ENCODE measurements at places on chromosomes 2 and 18.

DNA sequence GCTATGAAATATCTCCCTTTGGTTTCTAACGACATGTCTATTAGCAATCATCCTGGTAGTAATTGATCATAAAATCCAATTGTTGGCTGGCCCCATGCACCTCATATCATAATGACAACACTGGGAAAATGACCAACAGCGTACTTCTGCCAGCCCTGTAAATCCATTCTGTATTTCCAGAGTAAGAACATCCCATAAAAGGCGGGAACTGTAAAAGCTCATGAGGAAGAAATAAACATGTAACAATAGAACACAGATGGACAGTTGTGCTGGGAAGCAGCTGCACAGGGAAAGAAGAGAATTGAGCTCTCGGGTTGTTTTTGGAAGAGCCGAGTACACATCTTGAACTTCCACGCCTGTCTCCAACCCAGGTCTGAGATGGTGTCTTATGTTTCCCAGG lies 218.7 kb downstream of the CMPK2 start:
- no peak for DNase-seq

DNA sequence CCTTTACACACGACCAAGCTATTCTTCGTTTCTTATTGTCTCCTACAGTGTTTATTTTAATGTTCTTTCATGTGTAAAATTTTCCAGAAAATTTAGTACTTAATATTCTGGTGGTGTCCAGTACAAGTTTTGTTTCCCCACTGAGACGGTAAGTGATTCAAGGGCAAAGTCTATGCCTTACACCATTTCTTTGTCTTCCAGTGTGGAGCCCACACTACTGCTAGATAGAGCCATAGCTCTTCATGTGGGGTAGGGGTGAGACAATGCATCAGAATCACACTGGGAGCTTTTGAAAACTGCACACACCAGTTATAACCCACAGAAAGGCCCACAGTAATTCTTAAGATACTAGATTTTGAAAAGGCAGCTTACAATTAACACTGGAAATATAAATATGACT lies 125.6 kb downstream of the TDRD15 start:
- no peak for DNase-seq

DNA sequence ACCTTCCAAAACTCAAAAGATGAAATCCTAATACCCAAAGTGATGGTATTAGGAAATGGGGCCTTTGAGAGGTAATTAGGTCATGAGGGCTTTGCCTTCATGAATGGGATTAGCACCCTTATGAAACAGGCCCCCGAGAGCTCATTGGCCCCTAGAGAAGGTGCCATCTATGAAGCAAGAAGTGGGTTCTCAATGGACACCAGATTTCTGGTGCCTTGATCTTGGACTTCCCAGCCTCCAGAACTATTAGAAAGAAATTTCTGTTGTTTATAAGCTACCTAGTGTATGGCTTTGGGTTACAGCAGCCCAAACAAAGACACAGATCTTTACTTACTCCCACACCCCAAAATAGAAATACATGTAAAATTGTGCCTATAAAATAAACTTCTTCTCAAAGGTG lies 45.4 kb downstream of the SOCS6 start:
- DNase-seq, result no peak

GRCh38 chr2:192978395-192978794 lies 783.7 kb upstream of the TMEFF2 start:
- no peak for DNase-seq

DNA sequence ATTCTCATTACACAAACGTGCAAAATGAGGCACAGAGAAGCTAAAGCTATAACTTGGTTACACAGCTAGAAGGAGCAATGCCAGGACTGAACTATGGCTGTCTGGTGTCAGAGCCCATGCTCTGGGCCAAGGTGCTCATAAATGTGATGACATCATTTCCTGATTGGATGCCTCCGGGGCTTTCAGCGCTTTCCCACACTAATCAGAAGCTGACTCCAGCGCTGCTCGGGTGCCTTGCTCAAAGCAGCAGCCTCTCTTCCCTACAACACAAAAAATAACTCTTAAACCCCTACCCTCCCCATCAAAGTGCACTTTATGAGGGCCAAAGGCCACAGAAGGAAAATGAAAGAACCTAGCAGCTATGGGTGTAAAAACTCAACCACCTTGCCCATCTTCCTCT lies 90.7 kb downstream of the STK39 start:
- no peak for DNase-seq
